Breast epithelium (tissue), 4 donors: ENCODE measurements at places on chromosomes 5 and 9. TPM values are rescaled to one million over a fixed set of nuclear protein-coding genes. Genes with fewer than 3 reads are reported as not detected.

DNA sequence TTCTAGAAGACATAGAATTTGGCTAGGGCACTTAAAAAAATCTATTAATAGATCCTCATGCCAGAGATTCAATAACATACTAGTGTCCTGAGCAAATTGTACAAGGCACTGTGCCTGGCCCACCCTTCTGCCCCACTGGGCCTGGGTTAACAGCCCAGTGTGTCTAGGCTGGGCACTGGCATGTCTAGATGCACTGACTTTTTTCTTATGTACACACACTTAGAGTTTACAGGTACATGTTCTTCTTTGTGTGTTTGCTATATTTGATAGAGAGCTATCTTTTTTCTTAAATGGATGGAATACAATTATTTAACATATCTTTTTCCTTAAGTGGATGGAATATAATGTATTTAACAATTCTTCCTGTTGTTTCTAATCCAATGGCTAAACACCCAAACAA, 241.5 kb downstream of the AUH start:
- DNase-seq = no peak
- no peaks in the 10 kb centered on the region for H3K4me1 ChIP-seq
- H3K27ac ChIP-seq = no peak overlapping the region
- H3K27me3 ChIP-seq = no peaks in the 10 kb centered on the region

DNA sequence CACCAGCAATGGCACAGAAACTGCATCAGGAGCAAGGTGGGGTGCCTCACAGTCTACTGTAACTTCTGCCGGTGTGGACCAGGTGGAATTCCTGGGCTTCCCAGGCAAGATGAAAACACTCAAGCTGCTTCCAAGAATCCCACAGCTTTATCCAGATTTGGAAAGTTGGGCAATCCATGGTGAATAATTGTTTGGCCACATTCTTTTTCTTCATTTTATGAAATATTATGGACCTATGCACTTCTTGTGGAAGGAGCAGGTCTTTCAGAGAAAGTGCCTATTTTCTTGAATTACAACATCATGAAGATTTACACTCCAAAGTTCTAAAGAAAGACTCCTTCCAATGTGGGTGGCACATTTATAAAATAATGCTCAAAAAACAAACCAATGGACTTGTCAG, 503.6 kb downstream of the SEMA5A start:
- H3K27ac ChIP-seq = no peak overlapping the region
- DNase-seq = no peak
- H3K4me3 ChIP-seq = no peak overlapping the region

DNA sequence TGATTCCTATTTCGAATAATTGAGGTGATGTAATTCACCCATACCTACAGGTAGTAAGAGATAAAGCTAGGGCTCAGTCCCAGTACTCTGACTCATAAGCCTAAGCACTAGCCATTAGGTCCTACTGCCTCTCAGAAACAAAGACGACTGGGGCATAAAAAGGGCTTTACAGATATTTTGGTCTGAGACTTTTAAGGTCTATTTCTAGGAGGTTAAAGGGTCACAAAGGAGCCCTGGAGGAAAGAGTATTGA, 69.8 kb downstream of the SGCD start:
- no peaks in the 10 kb centered on the region for H3K27me3 ChIP-seq
- DNase-seq = no peak
- no peaks in the 10 kb centered on the region for H3K36me3 ChIP-seq
- H3K4me3 ChIP-seq = no peak overlapping the region
- H3K27ac ChIP-seq = no peak overlapping the region

- no peak for DNase-seq
- H3K27ac ChIP-seq = no peak overlapping the region
- no peaks in the 10 kb centered on the region for H3K4me1 ChIP-seq
- no peak overlapping the region for H3K4me3 ChIP-seq
- no peaks in the 10 kb centered on the region for H3K36me3 ChIP-seq
- no peaks in the 10 kb centered on the region for H3K27me3 ChIP-seq
Measured at GRCh38 chr5:23132231-23132630, 279.1 kb upstream of the CDH12 start.

GRCh38 chr9:75669721-75670120, 220.8 kb upstream of the PCSK5 start:
- no peak for DNase-seq
- no peaks in the 10 kb centered on the region for H3K27me3 ChIP-seq
- H3K27ac ChIP-seq = no peak overlapping the region
- H3K4me3 ChIP-seq = no peak overlapping the region

DNA sequence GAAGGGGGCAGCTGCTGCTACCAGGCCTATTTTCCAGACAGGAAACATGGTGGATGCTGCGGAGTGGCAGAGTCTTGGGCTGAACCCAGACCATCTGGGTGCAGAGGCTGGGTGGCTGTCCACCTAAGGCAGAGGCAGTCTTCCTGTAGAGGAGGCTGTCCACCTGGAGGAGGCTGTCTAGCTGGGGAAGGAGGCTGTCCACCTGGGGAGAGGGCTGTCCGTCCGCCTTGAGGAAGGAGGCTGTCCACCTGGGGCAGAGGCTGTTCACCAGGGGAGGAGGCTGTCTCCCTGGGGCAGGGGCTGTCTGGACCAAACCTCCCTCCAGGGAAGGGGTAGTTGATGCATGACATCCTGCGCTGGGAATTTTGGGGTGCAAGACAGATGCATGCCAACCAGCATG, 39.2 kb upstream of the BARHL1 start:
- H3K4me1 ChIP-seq = no peaks in the 10 kb centered on the region
- no peak for DNase-seq
- no peak overlapping the region for H3K27ac ChIP-seq
- no peak overlapping the region for H3K4me3 ChIP-seq
- H3K27me3 ChIP-seq = no peaks in the 10 kb centered on the region

GRCh38 chr5:1176473-1177391, 24.7 kb upstream of the SLC6A19 start:
- no peaks in the 10 kb centered on the region for H3K27me3 ChIP-seq
- no peaks in the 10 kb centered on the region for H3K36me3 ChIP-seq

- no peak overlapping the region for H3K27ac ChIP-seq
- H3K4me3 ChIP-seq = no peak overlapping the region
- no peaks in the 10 kb centered on the region for H3K36me3 ChIP-seq
- no peaks in the 10 kb centered on the region for H3K4me1 ChIP-seq
Measured at GRCh38 chr5:59081693-59082092, 498.8 kb downstream of the RAB3C start.

DNA sequence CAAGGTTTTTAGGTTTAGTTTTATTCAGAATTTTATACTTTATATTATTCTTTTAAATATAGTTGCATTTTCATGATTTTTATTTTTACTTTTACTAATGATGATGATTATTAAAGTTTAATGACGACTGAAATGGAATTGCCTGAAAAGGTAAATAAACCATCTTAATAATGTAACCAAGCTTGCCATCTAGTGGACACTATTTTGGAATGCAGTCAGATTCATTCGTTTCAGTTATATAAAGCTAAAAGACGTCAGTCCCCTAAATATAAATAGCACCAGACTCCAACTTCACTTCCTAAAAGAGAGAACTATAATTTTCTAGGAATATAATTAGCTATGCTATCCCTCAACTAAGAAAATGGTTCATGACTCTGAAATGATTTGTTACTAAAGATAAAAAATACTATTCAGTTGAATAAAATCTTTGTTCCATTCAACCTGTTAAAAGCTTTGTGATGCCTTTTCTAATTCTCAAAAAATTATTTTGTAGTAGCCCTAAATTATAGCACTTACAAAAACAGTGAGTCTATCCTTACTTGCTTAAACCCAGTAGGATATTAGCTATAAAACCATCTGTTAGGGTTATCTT, 19.9 kb downstream of the ABITRAM start:
- no peak overlapping the region for H3K27ac ChIP-seq
- H3K36me3 ChIP-seq = no peaks in the 10 kb centered on the region
- DNase-seq = no peak
- no peaks in the 10 kb centered on the region for H3K4me1 ChIP-seq
- no peak overlapping the region for H3K4me3 ChIP-seq

DNA sequence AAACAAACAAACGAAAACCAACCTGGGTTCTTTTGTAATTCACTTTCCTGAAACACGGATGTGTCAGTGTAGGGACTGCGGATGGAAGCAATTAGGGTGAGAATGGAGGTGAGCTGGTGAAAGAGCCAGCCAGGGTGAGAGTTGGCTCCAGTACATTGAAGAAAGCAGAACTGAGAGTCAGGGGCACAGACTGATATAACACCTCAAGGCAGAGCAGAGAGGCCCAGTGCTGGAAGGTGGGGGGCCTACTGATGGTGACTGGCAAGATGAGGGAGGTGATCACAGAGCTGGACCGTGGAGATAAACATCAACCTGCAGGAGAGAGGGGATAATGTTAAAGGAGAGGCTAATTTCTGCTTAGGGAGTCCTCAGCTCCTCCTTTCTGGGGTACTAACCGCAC, 221.1 kb downstream of the MAN2A1 start:
- H3K27ac ChIP-seq = no peak overlapping the region
- H3K36me3 ChIP-seq = no peaks in the 10 kb centered on the region
- H3K27me3 ChIP-seq = no peaks in the 10 kb centered on the region
- no peaks in the 10 kb centered on the region for H3K4me1 ChIP-seq
- DNase-seq = no peak
- no peak overlapping the region for H3K4me3 ChIP-seq

- H3K36me3 ChIP-seq = no peaks in the 10 kb centered on the region
- H3K4me1 ChIP-seq = no peaks in the 10 kb centered on the region
- no peak for DNase-seq
- H3K27ac ChIP-seq = no peak overlapping the region
- H3K4me3 ChIP-seq = no peak overlapping the region
Measured at GRCh38 chr9:89933578-89933977, 328.8 kb downstream of the GADD45G start.

DNA sequence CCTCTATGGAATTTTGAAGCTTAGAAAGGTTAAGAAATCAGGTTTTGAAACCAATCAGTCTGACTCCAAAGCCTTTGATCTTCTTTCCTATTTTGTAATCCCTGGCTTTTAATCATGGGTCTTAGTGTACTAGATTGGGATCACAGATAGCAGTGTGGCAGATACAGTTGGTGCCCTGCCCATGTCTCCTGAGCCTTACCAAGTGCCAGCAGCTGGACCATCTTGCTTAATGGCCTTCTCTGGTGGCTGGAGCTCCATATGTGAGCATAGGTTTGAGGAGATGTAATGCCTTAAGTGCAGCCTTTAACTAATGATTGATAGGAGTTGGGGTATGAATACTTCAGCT, 16.7 kb upstream of the RIC1 start:
- no peak for DNase-seq
- H3K27ac ChIP-seq = peak overlapping the region; percentile 27
- no peak overlapping the region for H3K4me3 ChIP-seq
- no peaks in the 10 kb centered on the region for H3K4me1 ChIP-seq
- H3K27me3 ChIP-seq = no peaks in the 10 kb centered on the region

GRCh38 chr5:643811-644271, 31.7 kb downstream of the CEP72 start:
- H3K27me3 ChIP-seq = no peaks in the 10 kb centered on the region
- no peak overlapping the region for H3K27ac ChIP-seq
- H3K4me3 ChIP-seq = no peak overlapping the region
- no peak for DNase-seq
- no peaks in the 10 kb centered on the region for H3K36me3 ChIP-seq
- no peaks in the 10 kb centered on the region for H3K4me1 ChIP-seq

DNA sequence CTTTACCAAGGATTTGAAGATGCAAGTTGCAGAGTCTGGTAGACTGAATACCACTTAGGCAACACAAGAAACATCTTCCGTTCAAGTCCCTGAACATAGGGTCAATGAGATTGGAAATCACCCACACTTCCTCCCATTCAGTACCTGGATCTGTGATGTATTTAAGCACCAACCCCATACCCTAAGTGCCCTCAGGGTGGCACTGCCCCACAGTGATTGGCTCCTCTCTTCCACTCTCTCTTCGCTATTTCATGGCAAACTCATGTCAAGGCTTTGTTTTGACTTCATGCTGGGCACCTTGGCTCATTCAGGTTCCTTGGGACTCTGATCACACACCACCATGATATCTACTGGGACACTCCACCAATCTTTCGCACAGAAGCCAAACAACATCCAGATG, 53.7 kb downstream of the GGTA1 start:
- no peak for DNase-seq
- no peaks in the 10 kb centered on the region for H3K36me3 ChIP-seq
- no peak overlapping the region for H3K27ac ChIP-seq
- H3K27me3 ChIP-seq = no peaks in the 10 kb centered on the region

DNA sequence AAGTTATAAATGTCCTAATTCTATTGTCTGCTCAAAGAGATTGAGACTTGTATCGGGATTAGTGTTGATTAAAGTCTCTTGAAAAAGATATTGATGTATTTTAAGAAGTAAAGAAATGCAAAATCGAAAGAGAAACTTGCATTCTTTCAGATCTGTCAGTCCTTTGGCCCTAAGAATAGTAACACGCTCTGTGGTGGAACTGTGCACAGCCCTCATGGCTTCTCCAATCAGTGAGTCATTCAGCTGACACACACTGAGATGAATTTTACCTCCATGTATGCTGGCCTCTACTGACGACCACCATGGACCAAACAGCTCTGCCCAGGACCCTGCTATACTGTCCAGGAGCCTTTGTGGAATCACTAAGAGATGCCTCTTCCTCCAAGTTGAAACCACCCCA, 232.4 kb downstream of the ESM1 start:
- H3K4me1 ChIP-seq = no peaks in the 10 kb centered on the region
- no peaks in the 10 kb centered on the region for H3K27me3 ChIP-seq
- no peak for DNase-seq

DNA sequence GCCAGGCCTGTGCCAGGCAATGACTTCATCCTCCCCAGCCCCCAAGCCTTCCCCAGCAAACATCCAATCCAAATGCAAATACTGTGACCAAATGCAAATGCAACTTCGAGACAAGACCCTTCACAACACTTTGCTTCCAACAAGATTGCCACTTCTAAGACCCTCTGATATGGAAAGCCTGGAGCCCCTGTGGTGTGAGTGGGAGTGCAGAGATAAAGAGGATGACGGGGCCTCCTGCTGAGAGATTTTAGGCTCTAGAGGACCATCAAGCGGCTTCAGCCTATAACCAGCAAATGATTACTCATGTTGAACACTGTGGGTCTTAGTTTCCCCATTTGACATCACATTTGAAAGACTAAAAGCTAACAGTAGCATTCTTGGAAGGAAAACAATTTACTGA, 46.6 kb upstream of the GABRP start:
- no peak overlapping the region for H3K27ac ChIP-seq
- no peaks in the 10 kb centered on the region for H3K27me3 ChIP-seq
- no peak for DNase-seq
- no peak overlapping the region for H3K4me3 ChIP-seq

DNA sequence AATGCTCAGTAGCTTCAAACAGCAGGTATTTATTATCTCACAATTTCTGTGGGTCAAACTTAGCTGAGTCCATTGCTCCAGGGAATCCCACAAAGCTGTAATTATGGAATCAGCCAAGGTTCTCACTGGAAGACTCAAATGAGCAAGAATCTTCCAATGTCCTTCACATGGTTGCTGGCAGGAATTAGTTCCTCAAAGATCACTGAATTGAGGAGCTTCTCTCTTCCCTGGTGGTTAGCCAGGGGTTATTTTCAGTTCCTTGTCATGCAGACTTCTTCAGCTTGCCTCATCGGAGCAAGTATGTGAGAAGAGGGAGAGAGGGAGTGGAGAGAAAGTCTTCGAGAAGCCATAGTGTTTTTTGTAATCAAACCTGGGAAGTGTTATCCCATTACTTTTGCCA, 2331.9 kb downstream of the MAT2B start:
- H3K27me3 ChIP-seq = no peaks in the 10 kb centered on the region
- H3K27ac ChIP-seq = no peak overlapping the region
- DNase-seq = no peak
- H3K4me3 ChIP-seq = no peak overlapping the region
- no peaks in the 10 kb centered on the region for H3K36me3 ChIP-seq
- no peaks in the 10 kb centered on the region for H3K4me1 ChIP-seq

Gene NUTM2G
- total RNA-seq = not detected

Gene GDNF
- total RNA-seq = 0.33 TPM

Gene PCDHB15
- total RNA-seq = 3.3 TPM

Gene KIF20A
- total RNA-seq = 2.1 TPM

Gene AGXT2
- total RNA-seq = not detected

Gene ALDH1A1
- 67.2 TPM for total RNA-seq
